ENCODE measurements at places on chromosomes 3 and 15.

DNA sequence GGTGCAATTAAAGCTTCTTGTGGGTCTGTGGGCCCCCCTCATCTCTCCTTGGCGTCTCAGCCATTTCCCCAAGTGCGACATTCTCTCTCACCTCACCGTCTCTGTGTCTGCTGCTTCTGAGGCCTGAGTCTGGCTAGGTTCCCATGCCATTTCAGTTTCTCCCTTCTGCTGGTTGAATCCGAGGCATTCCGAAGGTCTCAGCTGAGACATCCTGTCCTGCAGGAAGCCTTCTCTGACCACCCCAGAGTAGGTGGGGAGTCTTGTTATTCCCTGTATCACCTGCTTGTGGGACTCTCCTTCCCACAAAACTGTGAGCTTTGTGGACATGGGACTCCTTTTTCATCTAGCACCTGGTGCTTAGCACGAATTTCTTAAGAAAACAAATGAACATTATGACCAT, 78.3 kb downstream of the ASB7 start:
- DNase-seq: no peak

GRCh38 chr3:37107846-37108245, 66.5 kb downstream of the LRRFIP2 start:
- DNase-seq: no peak

GRCh38 chr3:184466413-184466960, 86.6 kb downstream of the CHRD start:
- no peak for DNase-seq

DNA sequence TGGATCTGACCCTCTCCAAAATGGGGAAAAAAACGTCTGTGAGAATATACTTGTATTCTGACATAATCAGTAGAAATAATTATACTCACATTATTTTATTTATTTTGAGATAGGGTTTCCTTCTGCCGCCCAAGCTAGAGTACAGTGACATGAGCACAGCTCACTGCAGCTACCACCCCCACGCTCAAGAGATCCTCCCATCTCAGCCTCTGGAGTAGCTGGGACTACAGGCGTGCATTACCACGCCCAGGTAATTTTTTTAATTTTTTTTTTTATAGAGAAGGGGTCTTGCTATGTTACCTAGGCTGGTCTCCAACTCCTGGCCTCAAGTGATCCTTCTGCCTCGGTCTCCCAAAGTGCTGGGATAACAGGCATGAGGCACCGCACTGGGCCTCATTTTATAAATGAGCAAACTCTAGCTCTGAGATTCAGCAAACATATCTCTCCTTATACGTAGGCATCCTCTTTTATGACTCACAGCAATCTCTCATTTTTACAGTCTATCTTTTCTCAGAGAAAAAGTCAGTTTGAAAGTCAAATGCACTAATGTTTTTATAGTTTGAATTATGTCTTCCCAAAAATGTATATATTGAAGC, 989 bp upstream of the VGLL3 start:
- peak; percentile 59 for DNase-seq

DNA sequence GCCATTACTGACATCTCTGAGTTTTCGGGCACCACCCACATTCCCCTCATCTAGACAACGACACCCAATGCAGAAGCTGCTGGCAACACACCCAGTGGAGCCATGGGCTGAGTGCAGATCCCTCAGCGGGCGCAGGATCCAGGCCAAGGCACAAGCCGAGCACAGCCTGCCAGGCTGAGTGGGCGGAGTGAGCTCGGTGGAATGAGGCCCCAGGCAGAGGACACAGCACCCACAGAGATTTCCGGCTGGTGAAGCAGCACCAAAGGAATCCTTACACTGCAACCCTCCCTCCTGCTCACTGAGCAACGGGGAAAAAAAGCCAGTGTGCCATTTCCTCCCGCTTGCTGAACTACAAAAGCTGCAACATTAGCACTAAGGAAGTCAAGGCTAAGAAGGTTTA, 34.3 kb downstream of the ZMAT3 start:
- peak; percentile 57 for DNase-seq

- DNase-seq: no peak
These were observed 46.6 kb downstream of the SLCO2A1 start for GRCh38 chr3:133983126-133983525.

Data from fibroblast of skin of right quadriceps (primary cell).